Testis (tissue), 5 donors: ENCODE measurements at places on chromosomes 16 and 17.

DNA sequence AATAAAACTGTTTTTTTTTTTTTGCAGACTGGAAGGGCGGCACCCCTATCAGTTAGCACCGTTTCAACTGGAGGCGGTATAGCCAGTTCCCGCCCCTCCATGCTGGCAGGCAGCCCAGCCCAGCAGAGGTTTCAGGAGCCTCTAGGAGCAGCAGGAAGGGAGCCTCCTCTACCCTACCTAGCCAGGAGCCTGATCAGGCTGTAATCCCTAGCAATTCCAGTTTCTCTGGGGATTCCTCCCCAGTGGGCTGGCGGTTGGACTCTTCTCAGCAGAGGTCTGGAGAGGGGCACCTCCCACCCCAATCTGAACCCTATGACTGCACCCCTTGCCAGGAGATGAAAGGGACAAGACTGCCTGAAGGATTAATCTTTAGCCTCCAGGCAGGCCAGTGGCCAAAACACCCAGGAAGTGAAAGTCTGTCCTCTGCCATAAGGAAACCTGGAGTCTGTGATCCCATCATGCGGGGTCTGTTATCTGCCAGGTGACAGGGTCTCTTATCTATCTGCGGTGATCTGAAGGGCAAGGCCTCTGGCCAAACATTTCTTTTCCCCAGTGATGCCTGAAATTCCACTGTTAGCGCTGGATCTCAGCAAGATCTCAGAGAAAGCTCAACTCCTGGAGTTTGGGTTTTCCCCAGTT lies 4.9 kb upstream of the CDH1 start:
- peak; percentile 18 for DNase-seq

GRCh38 chr16:59295993-59296736 lies 562.0 kb upstream of the GOT2 start:
- peak; percentile 26 for DNase-seq

DNA sequence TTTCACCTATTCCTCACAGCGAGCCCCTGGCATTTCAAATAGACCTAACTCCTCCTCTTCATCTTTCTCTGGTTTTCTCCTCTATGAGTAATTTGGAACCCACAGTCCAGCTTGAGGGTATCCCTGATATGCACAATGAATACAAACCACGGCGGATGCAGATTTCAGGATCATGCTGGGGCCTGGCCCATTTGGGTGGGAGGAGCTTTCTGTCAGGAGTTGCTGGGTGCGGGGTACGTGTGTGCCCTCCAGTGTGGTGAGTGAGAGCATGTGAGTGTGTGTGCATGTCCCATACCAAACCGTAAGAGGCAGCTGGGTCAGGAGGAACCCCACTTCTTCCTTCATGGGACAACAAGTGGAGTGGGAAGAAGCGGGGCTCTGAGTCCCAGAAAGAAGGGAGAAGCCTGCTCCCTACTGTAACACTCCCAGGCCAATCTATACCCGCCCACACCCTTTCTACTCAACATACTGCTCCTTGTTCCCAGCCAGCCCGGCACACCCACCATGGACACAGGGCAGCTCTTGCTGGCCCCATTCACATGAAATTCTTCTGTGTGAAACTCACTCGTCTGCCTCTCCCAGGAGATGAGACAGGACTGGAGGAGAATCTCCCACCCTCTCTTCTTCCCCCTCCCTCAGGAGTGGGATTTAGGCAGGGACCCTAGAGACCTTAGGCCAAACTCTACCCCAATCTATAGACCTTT lies 18.4 kb downstream of the CNTNAP1 start:
- no peak for DNase-seq

DNA sequence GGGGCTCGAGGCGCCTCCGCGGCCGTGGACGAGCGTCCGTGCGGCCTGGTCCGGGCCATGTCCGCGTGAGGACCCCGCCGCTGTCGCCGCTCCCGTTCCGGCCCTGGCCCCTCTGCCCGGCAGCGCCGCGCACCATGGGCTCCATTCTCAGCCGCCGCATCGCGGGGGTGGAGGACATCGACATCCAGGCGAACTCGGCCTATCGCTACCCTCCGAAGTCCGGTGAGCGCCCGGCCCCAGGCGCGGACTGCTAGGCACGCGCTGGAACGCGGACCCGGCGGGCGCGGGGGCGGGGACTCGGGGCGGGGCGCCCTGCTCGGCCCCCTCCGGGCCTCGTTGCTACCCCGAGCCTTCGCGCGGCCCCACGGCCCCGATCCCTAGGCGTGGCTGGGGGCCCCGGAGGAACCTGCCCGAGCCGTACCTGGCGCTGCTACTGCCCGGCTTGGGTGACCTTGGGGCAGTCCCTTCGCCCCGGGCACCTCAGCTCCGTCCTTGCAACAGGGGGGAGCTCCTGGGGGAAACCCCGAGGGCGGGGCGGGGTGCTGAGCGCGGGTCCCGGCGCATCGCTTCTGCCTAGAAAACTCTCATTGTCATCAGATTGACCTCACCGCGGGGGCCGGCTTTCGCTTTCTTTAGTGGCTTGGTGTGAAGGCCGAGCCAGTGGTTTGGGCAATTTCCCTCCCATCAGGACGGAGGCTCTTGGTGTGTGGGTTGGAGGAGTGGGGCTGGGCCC lies 367 bp downstream of the MGRN1 start:
- DNase-seq: peak; percentile 72

GRCh38 chr17:32484041-32484461 lies 2.7 kb upstream of the CDK5R1 start:
- DNase-seq: no peak

DNA sequence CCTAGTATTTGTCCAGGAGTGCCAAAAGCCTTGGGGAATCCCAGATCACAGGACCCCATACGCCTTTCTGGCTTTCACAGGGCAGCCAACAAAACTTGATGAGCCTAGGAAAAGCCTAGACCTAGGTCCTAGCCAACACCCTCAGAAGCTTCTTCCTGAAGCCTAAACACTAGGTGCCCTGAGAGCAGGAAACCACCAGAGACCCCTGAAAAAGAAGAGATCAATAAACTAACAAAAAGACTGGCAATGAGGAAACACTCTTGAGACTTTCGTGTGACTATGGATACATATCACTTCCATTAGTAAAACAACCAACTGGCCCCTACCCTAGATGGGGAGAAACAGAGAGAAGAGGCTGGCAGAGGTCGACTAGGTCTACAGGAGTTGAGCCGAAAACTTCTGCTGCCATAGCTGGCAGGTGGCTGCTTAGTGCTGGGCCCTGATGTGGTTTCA lies 1.2 kb downstream of the ORMDL3 start:
- DNase-seq: no peak
